ENCODE measurements at places on chromosomes 4 and X. TPM values are rescaled to one million over a fixed set of nuclear protein-coding genes. Genes with fewer than 3 reads are reported as not detected.

Gene LRIT3
- not detected for polyA plus RNA-seq

Gene CT55
- not detected for polyA plus RNA-seq

Gene FGFR3
- 0.06 TPM for polyA plus RNA-seq

Gene CFAP99
- not detected for polyA plus RNA-seq

Gene SSX1
- polyA plus RNA-seq: not detected

Gene AMER1
- 0.93 TPM for polyA plus RNA-seq

Gene TRO
- polyA plus RNA-seq: 60.0 TPM

Gene IL1RAPL1
- 0.68 TPM for polyA plus RNA-seq

Gene KLB
- polyA plus RNA-seq: not detected

Gene SGCB
- polyA plus RNA-seq: 47.7 TPM

Gene TMPRSS11D
- polyA plus RNA-seq: not detected

Gene CPLX1
- 0.11 TPM for polyA plus RNA-seq

Gene PPEF2
- not detected for polyA plus RNA-seq

Gene NSG1
- polyA plus RNA-seq: 14.7 TPM

Gene GPR82
- polyA plus RNA-seq: not detected

Gene CT45A10
- not detected for polyA plus RNA-seq

Gene EDA2R
- polyA plus RNA-seq: 30.9 TPM

Gene NWD2
- not detected for polyA plus RNA-seq

Measured in AG04450 (cell line).